ENCODE measurements at places on chromosomes 4 and X.

DNA sequence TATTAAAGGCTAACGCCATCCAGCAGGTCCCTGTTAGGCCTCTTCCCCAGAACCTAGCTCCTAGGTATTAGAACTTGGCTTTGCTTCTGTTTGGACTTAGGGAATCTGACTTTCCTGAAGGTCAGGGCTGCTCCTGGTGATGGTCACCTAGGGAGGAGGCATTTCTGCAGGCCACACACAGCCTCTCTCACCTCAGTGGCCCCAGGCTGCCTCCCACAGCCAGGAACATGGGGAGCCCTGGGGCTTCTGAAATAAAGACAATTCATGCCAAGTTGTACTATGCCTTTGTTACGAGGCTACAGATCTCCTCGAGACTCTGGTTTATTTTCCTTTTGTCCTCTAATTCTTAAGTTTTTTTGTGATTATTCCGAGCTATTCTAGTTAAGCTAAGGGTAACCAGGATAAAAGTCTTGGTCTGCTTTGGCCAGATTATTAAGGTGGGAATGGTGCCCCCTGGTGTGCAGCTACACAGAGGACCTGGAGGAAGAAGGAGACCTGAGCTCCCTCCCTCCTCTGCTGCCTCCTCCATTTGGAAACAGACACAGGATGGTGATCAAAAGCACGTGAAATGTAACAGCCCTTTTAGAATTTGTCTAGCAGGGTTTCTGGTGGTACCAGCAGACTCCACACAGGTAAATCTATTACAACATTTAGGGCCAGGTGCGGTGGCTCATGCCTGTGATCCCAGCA, 131.0 kb downstream of the DCLK2 start:
- DNase-seq = no peak

DNA sequence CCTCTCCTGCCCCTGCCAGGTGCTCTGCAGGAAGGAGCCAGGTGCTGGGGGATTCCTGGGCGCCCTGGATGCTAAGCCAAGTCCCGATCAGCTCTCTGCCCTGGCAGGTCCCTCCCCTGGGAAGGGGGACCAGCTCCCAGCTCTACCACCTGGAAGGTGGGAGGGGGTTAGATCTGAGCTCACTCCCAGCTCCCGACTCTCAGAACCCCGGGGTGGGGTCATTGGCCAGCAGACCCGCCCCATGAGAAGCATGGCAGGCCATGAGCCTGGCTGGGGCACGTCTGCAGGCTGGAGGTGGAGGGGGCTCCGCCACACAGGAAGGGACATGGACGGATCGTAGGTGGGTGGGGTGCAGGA, 83.4 kb upstream of the NKX1-1 start:
- DNase-seq = no peak

DNA sequence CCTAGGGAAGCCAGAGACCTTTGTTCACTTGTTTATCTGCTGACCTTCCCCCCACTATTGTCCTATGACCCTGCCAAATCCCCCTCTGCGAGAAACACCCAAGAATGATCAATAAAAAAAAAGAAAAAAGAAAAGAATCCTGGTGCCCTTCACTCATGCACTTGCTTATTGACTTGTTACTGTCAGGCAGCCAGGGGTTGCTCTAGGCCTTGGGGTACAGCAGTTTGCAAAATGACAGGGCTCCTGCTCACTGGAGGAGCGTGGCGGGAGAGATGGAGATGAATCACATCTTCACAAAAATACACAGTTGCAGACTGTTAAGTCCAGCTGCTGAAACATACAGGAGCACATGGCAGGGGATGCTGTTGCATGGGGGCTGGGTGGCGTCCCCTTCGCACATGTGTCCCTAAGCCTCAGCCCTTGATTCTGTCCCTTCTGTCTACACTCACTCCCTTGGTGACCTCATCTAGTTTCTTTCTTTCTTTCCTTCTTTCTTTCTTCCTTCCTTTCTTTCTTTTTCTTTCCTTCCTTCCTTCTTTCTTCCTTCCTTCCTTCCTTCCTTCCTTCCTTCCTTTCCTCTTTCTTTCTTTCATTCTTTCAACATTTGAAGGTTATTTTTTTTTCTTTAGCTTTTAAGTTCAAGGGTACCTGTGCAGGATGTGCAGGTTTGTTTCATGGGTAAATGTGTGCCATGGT, 16.9 kb upstream of the TMEM271 start:
- DNase-seq = no peak

DNA sequence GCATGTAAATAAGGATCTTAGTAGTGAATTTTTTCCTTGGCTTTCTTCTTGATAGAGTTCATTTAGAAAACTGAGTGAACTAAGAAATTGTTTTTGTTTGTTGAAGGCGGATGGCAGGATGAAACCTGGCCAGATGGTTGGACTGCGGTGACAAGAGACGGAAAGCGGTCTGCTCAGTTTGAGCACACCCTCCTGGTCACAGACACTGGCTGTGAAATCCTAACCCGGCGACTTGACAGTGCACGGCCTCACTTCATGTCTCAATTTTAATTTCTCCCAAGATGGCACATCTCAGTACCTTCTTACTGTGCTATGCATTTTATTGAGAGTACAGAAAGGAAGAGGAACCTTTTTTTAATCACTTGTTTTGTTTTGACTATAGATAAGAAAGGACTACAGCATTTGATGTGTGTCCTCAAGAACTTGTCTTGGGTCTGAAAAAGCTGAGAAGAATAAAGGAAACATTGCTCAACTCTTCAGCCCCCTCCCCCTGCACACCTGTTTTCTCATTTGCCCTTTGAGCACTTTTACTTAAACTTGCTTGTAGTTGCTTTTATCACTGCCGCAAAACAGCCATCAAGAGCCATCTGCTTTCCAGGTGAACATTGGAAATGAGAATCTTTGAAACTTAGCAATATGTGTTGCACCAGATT, 27.4 kb downstream of the ADH5 start:
- DNase-seq = no peak

- DNase-seq = no peak
Observed at GRCh38 chrX:151929126-151929525, 16.4 kb downstream of the MAGEA4 start.

- no peak for DNase-seq
Observed at GRCh38 chrX:41981481-41982013, 58.2 kb upstream of the CASK start.

DNA sequence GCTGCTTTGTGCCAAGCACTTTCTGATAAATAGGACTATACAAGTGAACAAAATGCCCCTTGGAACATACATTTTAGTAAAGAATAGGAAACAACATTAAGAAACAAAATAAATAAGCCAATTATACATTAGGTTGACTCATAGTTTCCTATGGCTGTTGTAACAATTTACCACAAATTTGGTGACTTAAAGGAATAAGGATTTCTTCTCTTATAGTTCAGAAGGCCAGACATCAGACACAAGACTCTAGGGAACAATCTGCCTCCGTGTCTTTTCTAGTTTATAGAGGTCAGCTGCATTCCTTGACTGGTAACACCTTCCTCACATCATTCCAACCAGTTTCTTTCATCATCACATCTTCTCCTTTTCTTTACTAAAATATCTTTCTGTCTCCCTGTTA, 235.9 kb upstream of the PCDH18 start:
- DNase-seq = no peak

DNA sequence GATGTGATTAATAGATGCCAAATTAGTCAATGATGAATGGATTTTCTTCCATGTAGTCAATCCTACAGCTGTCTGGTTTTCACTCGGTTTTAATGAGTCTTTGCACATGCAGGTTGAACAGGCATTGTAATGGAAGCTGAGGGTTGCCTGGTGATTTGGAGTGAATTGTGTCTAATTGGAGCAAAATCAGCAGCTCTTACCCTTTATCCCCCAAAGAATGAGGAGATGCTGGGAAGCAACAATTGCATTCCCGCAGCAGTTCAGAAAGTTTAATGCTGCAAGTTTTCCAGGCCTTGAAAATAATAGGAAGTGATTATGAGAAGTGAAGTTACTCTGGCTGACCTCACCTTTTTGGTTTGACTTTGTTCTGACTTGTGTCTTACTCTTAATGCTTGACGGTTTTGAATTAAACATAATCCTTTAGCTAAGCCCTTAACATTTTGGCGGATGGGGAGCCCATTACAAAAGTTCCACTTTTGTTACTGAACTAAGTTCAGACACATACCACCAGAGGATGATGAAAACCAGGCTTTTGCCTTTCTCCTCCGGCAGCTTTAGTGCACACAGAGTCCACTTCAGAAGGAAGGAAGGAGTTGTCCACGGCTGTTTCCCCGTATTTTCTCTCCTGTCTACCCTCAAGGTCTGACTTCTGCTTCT, 78.8 kb upstream of the TBC1D9 start:
- no peak for DNase-seq

- DNase-seq = no peak
Observed at GRCh38 chr4:83605744-83606172, 69.8 kb downstream of the GPAT3 start.

DNA sequence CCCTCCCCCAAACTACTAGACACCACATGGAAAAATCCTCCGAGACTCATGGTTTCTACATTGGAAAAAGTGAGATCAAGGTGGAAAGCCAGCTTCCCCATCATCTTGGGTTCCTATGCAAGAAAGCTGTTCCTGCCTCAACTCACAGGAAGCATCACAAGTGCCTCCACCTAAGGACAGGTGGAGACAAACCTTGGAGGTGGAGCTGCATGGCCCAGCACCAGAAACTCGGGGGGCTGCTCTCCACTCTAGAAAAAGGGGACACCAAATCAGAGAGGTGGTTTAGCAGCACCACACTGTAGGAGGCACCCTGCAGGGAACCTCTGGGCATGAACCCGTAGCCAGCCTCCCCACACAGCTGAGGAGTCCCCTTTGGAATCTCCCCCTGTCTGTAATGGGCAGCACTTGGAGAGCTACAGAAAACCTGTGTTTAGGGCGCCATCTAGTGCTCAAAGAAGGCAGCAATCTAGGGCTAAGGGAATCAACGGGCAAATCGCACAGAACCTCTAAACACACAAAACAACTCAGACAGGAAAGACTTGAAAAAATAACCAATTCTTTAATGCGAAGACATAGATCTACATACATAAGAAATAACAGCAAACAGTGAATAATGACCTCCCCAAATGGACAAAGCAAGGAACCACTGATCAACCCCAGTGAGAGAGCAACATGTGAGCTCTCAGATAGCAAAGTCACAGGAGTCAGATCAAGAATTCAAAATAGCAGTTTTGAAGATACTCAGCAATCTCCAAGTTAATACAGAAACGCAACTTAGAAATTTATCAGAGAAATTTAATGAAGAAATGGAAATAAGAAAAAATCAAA, 37.0 kb upstream of the ZBTB33 start:
- peak; percentile 63 for DNase-seq

GRCh38 chr4:20305976-20306375, 54.3 kb downstream of the SLIT2 start:
- DNase-seq = no peak

DNA sequence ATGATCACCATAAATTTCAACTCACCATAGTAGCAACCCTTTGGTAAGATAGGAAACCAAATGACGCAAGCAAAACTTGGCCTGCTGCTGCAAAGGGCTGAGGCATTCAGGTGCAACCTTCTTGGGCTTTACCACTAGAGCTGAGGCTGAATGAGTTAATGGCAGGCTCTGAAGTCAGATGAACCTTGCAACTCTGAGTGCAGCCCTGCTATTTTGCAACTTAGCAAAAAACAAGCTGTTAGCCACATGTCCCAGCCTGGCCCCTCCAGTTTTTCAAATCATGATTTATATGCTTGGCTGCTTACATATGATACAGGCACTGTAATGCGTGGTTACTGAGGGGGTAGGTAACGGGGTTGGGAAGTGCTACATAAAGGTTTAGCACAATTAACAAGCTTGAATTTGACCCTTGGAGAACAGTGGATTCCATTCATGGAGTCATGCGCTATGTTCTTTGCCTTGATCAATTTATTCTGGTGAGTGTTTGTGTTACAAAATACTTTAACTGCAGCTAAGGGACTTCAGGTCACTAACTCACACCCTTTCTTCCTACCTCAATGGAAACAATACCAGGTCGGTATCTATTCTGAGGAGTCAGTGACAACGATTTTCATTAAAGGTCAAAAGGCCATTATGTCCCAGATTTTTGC, 80.5 kb upstream of the PPARGC1A start:
- DNase-seq = no peak

DNA sequence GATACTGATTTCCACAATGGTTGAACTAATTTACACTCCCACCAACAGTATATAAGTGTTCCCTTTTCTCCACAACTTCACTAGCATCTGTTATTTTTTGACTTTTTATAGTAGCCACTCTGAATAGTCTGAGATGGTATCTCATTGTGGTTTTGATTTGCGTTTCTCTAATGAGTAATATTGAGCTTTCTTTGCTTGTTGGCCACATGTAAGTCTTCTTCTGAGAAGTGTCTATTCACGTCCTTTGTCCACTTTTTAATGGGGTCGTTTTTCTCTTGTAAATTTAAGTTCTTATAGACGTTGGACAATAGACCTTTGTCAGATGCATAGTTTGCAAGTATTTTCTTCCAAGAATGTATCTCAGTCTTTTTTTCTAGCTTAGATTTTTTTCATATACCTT, 10.0 kb downstream of the FBXW7 start:
- DNase-seq = no peak

DNA sequence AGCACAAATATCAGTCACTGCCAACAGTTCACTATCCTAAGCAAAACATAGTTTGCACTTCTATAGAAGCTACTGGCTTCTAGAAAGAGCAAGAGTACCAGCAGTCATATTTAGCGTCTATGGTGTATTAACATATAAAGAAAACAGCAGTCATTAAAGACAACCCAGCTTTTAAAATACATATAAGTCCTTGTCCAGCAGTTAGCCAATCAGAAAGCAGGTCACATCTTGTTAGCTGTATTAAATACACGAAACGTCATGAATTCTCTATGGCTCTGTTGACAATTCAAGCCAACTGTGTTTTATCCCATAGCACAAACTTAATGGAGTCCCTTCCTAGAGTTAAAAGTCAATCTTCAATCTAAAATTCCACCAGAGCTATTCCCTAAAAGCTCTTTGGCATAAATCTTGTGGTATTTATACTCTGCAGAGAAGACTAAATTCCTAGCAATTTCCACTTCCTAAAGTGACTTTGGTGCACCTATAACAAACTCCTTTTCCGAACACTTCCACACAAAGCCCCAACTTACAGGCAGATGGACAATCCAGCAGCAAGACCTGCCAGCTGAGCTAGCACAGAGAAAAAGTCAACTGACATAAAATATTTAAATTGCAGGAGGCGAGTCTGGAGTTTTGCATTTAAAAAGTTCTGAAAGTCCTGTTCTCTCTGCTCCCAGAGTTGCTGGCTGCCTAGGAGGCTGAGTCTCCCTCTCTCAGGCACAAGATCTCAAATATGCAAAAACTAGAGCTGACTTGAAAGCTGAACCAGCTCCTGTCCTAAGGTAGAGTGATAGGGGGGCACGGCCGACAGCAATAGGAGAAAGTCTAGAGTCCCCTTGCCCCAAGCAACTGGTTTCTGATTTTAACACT, 1.3 kb downstream of the LDB2 start:
- no peak for DNase-seq

- no peak for DNase-seq
Observed at GRCh38 chrX:44400588-44400987, 57.1 kb upstream of the EFHC2 start.

GRCh38 chr4:113919611-113920010, 59.8 kb downstream of the ARSJ start:
- DNase-seq = no peak

- no peak for DNase-seq
Observed at GRCh38 chrX:13763489-13763888, 28.9 kb downstream of the OFD1 start.
